ENCODE measurements at places on chromosomes 1 and 21. TPM values are rescaled to one million over a fixed set of nuclear protein-coding genes. Genes with fewer than 3 reads are reported as not detected.

The GPX7 gene
- 16.9 TPM for total RNA-seq

The SH2D1B gene
- total RNA-seq = not detected

The TEDDM1 gene
- total RNA-seq = not detected

The HIVEP3 gene
- total RNA-seq = 1.1 TPM

The OR10Z1 gene
- total RNA-seq = not detected

The ANGPTL1 gene
- total RNA-seq = not detected

The HPCAL4 gene
- not detected for total RNA-seq

The C1orf141 gene
- total RNA-seq = not detected

The AMY1A gene
- not detected for total RNA-seq

The INSRR gene
- total RNA-seq = not detected

The IFT25 gene
- total RNA-seq = 13.8 TPM
